NCI-H460 (cell line): ENCODE measurements at places on chromosomes 5 and 9. TPM values are rescaled to one million over a fixed set of nuclear protein-coding genes. Genes with fewer than 3 reads are reported as not detected.

DNA sequence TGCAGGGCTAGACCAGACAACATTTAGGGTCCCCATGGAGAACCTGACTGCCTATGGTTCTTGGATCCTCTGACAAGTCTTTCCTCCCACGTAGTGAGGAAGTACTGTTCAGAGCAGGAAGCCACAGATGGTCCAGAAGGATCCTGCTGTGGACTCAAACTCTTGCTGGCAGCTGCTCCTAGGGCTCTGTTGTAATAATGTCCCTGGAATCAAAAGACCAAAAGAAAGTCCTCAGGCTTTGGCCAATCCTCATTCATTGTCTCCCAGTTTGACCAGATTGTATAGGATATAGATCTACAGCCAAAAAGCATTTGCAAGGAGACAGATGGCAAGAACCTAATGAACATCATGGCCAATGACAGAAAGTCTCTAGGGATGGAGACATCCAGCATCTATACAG, 53.9 kb downstream of the SEMA6A start:
- DNase-seq: no peak

DNA sequence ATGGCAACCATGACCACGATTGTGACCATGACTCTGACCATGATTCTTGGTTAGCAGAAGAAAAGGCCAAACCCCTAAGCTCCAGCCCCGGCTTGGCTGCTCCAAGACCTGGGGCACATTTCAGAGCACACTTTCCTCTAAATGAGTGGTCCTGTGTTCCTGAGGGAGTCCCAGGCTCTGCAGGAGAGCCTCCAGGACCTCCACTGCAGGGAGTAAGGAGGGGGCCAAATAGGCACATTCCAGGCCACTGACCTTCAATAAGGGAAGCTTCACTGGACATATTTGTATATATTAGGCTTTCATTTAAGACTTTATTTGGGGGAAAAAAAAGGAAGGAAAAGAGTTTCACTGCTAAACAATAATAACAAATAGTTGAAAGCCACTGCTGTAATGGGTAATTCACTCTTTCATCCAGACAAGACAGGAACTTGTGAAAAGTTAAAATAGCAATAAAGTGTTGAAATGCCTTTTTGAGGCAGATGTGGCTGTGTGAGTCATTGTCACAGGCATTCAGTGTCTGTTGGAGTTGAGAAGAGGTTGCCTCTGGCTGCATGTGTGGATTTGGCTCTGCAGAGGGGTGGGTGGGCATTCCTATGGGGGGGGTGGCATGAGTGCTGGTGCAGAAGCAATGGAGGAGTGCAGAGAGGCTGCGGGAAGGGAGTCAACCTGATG, 63.9 kb upstream of the TGFBR1 start:
- DNase-seq: no peak

GRCh38 chr5:142845954-142846398, 75.8 kb downstream of the ARHGAP26 start:
- no peak for DNase-seq

Gene FAM151B
- 2.3 TPM in 2 replicates for total RNA-seq
